ENCODE measurements at places on chromosomes 1 and 21.

DNA sequence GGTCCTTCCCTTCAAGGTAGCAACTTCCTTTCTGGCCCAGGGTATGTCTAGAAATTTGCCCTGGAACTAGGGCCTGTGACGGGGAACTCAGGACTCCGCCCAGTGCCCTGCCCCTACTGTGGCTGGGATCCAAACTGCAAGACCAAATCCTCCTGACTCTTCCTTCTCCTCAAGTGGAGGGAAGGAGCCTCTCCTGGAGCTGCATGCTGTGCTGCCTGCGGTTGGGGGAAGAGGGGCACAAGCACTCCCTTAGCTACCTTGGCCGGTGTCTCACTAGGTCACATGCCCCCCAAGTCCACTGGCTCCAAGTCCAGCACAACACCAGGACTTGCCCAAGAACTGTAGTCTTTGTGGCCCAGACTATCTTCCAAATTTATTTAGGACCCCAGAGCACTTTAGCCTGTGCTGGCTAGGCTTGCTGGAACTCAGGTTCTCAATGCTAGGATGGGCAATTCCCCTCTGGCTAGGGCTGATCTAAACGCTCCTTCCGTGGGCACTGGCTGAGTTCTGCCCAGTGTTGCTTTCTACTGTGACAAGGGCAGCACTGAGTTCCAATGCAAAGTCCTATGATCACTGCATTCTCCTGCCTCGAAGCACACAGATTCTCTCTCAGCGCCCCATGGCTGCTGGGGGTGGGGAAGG is 12.2 kb downstream of the ADSS2 start:
- no peak for DNase-seq

- no peak for DNase-seq
These were observed 3.3 kb upstream of the ELAVL4 start for GRCh38 chr1:50105433-50105832.

DNA sequence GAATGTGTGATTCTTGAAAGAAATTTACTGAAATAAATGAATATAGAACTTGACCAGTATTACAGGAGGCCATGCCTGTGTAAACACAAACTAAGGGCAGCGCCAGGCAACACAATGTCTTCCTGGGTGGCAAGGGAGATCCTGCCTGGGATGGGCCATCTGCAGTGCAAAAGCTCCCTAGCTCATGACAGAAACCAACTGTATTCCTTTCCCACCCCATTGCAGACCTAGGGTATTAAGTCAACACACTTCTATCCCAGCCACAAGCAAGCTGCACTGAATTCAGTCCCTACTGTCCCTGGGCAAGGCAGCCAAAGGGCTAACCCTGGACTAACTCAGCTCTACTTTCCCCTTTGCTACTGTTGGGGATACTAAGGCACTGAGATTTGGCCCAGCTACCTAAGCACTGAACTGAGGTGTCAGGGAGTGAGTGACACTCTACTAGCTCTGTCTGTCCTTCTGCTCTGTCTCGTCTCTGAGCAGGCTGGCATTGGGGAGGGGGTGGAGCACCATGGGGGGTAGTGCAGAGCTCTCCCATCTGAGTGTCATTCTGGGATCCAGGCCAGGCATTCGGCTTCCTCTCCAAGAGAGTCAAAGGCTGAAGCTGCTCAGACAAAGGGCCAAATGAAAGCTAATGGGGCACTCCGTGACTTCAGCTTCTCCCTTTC is 2.5 kb downstream of the INKA2 start:
- DNase-seq = no peak

- no peak for DNase-seq
These were observed 25.2 kb upstream of the SPAG17 start for GRCh38 chr1:118210051-118210722.

GRCh38 chr1:6948416-6948815 is 163.2 kb downstream of the CAMTA1 start:
- no peak for DNase-seq

DNA sequence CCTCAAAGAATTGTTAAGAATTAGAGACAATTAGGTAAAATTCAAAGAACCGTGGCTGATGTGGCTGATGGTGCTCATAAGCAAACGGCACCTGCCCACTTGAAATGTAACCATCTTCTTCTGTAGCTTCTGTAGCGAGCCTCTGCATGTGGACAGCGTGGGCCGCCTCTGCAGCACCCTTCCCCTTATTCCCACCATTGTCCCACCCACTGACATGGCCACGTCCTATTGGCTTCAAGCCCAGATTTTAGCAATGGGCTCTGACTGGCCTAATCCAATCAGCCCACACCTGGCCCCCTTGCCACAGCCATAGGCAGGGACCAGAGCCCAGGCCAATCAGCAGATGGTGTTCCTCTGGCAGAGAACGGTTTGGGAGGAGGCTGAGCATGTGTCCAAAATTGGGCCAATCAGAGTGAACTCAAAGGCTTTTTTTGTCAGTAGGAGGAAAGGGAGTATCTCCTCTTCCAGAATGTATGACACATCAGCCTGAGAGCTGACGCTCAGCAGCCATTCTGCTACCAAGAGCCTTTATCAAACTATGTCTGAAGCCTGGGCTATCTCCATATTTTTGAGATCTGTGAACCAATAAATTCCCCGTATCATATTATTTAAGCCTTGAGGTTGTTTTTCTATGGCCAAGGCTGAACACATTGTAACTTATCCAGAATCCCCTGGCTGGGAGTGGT is 518.5 kb downstream of the SMYD3 start:
- no peak for DNase-seq

GRCh38 chr1:240980342-240980741 is 368.4 kb upstream of the GREM2 start:
- DNase-seq = no peak

- DNase-seq = no peak
These were observed 162.6 kb downstream of the GABPA start for GRCh38 chr21:25897383-25897782.

DNA sequence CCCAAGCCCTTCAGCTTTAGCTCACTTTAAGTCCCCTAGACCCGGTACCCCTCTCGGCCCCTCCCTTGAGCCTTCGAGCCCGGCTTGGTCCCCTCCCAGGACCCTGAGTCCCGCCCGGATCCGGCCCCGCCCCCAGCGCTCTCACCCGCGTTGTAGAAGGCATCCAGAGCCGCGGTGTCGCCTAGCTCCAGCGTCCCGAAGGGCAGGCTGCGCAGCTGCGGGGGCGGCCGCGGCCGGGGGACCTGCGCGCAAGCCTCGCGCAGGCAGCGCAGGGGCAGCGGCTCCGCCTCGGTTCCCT is 699 bp downstream of the MAP3K6 start:
- DNase-seq = peak; percentile 36
